HT1080 (cell line): ENCODE measurements at places on chromosomes 2 and 18.
A peak's percentile ranks its signal among the peaks of the same experiment; 100 is the strongest.

DNA sequence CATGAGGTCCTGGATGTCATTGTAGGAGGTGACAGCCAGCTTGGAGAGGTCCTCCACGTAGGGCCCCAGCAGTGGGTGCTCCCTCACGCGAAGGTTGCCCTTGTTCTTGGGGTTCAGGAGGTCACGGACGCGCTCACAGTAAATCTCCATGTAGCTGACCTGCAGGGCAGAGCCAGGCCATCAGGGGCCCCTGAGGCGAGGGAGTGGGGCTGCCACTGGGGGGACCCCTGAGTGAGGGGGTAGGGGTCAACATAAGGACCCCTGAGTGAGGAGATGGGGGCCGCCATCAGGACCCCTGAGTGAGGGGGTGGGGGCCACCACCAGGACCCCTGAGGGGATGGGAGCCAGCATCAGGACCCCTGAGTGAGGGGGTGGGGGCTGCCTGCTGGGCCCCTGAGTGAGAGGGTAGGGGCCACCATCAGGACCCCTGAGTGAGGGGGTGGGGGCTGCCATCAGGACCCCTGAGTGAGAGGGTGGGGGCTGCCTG lies 33.6 kb downstream of the KIF1A start:
- no peak for DNase-seq

DNA sequence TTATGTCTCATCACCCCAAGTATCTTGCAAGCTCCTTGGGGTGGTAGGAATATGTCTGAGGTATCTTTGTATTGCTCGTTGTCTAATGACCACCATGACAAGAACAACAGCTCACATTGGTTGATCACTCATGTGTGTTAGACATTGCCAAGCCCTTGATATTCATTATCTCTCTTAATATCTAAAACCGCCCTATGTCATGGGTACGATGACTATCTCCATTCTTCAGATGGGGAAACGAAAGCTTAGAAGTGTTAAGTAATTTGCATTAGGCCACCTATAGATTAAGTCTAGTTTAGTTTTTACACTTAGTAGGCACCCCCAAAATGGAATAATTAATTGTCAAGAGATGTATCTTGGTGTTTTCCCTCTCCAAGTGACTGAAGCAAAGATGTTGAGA lies 57.0 kb downstream of the ICOS start:
- DNase-seq: no peak

- peak; percentile 30 for DNase-seq
These were observed 2.5 kb upstream of the MREG start for GRCh38 chr2:216015722-216016464.

- peak; percentile 5 for DNase-seq
These were observed 312.4 kb upstream of the TCF4 start for GRCh38 chr18:55900380-55900779.

- DNase-seq: peak; percentile 24
These were observed 179.3 kb upstream of the MGAT5 start for GRCh38 chr2:134074619-134075018.

DNA sequence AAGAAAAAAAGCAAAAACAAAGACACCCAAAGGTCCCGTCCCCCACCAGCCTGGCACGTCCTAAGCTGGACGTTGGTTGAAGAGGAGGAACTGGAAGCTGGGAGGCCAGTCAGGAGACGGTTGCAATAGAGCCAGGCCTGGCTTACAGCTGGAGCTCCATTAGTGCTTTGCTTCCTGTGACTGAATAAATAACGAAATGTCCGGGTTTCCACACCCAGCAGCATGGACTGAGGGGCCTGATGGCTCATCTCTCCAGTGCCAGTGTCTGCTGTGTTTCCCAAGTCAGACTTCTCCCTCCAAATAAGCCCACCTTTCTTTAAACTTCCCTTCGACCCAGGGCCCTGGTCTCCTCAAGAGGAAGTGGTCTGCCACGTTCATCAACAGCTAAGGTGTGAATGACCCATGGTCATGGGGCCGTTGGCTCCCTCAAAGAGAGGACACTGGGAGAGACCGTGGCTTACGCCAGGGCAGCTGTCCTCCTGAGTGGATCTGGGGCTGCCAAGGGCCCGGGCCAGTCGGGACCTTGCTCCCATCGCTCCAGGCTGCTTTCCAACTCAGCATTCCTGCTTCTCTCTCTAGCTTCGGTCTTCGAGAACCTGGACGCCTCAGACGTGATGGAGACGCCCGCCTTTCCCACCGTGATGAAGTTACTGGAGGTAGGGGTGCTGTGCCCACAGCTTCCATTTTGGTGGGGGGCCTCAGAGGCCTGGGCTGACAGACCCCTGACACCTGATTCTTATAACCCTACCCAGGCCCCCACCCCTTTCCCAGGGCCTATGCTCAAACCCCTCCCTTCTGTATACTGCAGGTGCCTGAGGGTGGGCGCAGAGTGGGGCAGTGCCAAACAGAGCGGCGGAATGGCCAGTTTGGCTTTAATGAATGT lies 44.9 kb downstream of the MYO7B start:
- no peak for DNase-seq

GRCh38 chr2:215532844-215533243 lies 97.0 kb upstream of the FN1 start:
- no peak for DNase-seq

DNA sequence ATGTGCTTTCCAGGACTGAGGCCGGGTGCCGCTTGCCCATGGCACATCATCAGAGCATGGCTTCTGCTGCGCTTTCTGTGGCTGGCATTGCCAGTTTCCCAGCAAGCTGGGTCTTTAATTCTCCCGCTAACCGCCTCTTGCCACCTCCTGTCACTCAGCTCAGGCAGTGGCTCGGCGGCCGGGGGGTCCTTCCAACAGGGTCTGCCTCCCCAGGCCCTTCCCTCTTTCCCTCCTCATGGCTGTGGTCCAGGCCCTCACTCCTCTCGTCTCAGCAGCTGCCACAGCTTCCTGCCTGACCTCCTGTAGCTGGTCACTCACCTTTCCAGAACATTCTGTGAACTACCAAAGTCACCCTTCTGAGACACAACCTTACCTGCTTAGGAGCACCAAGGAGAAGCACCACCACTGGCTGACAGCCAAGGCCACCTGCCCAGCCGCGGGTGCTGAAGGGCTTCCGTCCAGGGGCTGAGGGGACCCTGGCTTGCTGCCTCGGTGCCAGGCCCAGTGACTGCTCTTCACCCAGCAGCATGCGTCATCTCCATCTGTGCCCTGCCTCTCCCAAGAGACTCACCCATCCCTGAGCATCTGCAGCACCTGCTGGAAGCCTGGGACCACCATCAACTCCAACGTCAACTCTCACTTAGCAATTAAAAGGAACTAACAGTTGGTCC lies 22.6 kb downstream of the CHMP1B start:
- no peak for DNase-seq
